ENCODE measurements at places on chromosomes 2 and 18.

GRCh38 chr2:8215982-8216381 is 465.9 kb upstream of the ID2 start:
- DNase-seq: no peak

- DNase-seq: no peak
These were observed 8.8 kb downstream of the GPR55 start for GRCh38 chr2:230916218-230916617.

DNA sequence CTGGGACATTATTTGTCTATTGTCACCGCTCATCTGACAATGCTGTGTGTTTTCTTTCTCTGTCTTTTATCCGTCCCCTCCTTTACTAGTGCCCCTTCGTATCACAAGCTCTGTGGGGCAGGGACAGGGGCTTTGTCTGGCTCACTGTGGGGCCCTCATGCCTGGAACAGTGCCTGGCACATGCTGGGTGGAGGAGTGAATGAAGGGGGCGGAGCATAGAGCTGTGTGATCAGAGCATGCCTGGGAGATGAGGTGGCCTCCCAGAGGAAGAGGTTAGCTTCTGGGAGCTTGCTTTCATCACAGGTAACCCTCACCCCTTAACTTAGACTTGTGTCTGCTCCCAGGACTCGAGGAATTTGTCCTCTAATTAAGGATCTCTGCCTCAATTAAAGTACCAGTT is 16.4 kb downstream of the MTCL1 start:
- no peak for DNase-seq

DNA sequence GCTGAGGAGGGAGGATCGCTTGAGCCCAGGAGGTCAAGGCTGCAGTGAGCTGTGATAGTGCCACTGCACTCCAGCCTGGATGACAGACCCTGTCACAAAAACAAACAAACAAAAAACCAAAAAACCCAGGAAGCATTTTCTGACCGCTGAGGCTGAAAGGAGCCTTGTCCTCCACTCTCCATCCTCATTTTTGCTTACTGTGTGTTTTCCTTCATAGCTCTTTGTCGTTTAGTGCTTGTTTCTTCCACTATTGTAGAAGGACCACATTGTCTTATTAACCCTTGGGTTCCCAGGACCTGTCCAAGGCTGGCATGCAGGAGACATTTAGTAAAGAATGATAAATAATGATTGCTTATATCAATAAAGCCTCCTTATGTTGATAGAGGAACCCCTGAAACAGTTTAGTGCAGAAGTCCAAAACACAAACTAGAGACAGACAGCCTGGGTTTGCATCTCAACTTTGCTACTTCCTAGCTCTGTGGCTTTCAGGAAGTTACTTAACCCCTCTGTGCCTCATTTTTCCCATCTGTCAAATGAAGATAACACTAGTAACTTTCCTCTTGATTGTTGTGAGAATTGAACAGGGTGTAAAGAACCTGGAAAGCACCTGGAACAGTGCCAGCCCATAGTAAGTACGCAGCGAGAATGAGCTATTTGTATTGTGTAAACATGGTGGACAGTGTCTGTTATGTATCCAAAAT is 126.0 kb downstream of the LPIN1 start:
- DNase-seq: no peak

- DNase-seq: no peak
These were observed 1022.9 kb upstream of the NRXN1 start for GRCh38 chr2:52054824-52055223.

GRCh38 chr18:6757931-6758330 is 28.4 kb downstream of the ARHGAP28 start:
- DNase-seq: no peak

GRCh38 chr2:130832296-130832940 is 4.3 kb upstream of the ARHGEF4 start:
- no peak for DNase-seq

GRCh38 chr2:23636426-23636825 is 251.4 kb downstream of the KLHL29 start:
- DNase-seq: no peak

GRCh38 chr2:57936216-57936615 is 110.4 kb upstream of the VRK2 start:
- no peak for DNase-seq

DNA sequence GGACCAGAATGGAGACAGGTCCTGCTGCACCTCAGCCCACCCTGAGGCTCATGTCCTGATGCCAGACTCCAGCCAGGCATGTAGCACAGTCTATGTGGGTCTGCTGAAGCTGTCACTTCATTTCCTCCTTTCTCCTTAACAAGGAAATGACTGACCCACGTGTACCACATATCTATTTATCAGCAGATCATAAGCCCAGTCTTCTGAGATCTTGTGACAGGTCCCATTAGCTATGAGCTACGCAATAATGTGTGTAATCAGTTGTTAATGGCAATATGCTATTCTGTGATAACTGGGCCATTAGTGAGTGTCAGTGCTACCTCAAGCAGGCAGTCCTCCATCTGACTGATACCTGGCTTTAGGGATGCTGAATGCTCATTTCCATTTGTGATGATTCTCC is 615.3 kb downstream of the BCL11A start:
- DNase-seq: no peak

DNA sequence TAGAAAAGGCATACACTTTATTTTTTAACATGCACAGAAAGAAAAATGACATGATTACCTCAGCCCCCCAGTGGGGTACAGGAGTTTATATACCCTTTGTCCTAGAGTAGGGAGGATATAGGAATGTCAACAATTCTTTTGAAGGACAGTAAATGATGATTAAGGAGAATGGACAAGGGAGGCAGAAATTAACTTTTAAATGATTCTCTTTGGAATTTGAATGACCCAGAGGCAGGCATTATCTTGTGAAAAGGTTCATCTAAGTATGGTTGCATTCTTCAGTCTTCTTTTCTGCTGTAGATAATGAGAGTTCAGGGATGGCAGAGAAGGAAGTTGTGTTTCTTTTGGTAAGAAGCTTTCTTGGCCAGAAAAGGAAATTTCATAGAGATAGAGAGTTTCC is 971.3 kb downstream of the CNTNAP5 start:
- DNase-seq: no peak

DNA sequence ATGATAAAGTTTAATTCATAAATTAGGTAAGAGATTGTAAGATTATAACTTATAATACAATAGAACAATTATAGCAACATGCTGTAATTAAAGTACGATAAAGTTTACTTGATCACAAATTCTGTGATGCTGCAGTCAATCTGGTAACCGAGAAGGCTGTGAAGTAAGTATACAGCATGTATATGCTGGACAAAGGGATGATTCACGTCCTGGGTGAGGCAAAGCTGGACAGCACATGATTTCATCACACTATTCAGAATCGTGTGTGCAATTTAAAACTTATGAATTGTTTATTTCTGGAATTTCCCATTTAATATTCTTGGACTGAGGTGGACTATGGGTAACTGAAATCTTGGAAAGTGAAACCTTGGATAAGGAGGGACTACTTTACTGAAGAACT is 522.2 kb upstream of the CNTNAP5 start:
- no peak for DNase-seq

DNA sequence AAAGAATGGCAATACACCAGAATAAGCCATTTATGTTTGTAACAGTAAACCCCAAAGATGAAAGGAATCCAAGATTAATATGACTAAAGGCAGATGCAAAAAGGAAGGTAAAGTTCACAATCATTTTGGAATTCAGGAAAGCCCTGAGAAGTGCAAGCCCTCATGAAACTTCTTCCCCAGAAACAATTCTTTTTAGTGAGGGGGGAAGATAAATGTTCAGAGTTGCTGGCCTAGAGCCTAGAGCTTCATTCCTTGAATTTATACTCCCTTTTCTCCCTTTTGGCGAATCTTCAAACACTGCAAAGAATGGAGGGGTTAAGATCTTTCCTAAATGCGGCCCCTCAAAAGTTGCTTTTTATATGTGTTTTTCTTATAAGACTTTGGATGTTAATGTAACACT is 368.8 kb downstream of the MEIS1 start:
- DNase-seq: no peak

DNA sequence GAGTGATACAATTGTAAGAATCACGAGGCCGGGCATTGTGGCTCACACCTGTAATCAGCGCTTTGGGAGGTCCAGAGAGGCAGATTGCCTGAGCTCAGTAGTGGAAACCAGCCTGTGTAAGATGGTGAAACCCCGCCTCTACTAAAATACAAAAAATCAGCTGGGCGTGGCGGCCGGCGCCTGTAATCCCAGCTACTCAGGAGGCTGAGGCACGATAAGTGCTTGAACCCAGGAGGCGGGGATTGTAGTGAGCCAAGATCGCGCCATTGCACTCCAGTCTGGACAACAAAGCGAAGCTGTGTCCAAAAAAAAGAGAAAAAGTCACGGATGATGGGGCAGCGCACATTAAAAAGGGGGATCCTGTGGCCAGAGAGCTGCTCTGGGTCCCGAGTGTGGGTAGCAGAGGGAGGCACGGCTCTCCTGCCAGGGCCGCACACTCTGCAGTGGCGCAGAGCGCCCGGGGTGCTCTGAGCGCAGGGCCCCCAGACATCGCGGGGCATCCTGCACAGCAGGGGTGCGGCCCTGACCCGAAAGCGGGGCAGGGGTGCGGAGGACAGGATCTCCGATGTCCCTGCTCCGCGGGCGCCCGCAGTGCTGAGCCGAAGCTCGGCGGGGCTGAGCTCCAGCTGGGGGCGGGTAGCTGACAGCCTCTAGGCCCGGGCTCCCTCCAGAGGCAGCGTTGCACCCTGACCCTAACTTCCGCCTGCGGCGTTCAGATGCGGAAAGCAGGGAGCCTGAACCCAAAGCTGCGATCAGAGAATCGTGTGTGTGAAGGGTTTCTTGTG is 30.4 kb upstream of the RAB6D start:
- no peak for DNase-seq

GRCh38 chr2:149363958-149364357 is 33.6 kb downstream of the LYPD6 start:
- DNase-seq: no peak

DNA sequence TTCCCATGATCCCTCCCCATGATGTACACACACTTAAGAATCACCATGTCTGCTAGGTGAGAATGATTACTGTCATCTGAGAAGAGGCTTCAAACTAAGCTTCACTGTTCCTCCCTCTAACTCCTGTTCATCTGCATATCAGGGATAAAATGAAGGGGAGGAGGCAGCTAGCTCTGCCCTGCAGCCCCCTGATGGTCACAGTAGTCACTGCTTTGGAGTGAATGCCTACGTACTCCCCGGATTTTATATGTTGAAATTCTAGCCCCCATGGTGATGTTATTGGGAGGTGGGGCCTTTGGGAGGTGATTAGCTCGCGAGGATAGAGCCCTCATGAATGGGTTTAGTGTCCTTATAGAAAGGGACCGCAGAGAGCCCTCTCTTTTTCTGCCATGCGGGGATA is 156.4 kb downstream of the NCKAP5 start:
- DNase-seq: no peak

GRCh38 chr2:117128461-117128860 is 686.0 kb upstream of the DDX18 start:
- no peak for DNase-seq

- no peak for DNase-seq
These were observed 58.8 kb downstream of the GREB1L start for GRCh38 chr18:21300908-21301200.

DNA sequence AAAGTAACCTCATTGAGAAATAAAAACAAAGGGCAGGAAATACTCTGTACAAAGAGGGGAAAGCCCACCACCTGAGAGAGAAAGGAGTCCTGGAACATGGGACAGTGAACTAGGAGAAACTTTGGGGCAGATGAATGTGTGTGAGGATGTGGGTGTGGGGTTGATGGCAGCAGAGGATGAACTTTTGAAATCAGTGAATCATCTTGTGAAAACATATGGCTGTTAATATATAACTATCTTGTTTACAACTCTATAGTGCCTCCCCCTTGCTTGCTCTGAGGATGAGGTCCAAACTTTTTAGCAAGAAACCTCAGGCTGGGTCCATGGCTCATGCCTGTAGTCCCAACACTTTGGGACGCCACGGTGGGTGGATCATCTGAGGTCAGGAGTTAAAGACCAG is 171.8 kb upstream of the LHCGR start:
- DNase-seq: no peak

GRCh38 chr2:26892922-26893524 is 45.1 kb downstream of the DPYSL5 start:
- DNase-seq: no peak

Data from T-helper 17 cell (primary cell).